Stimulated activated CD4-positive, alpha-beta T cell treated with anti-CD3 and anti-CD28 coated beads, Interleukin-1b, Interleukin-23, amount 100 ng/mL, for 4 hours (primary cell): ENCODE measurements at places on chromosomes 11 and 22.

GRCh38 chr11:131951121-131951520, 580.7 kb downstream of the NTM start:
- no peak for DNase-seq

- no peak for DNase-seq
Measured at GRCh38 chr11:103618528-103618927, 417.9 kb upstream of the DDI1 start.

DNA sequence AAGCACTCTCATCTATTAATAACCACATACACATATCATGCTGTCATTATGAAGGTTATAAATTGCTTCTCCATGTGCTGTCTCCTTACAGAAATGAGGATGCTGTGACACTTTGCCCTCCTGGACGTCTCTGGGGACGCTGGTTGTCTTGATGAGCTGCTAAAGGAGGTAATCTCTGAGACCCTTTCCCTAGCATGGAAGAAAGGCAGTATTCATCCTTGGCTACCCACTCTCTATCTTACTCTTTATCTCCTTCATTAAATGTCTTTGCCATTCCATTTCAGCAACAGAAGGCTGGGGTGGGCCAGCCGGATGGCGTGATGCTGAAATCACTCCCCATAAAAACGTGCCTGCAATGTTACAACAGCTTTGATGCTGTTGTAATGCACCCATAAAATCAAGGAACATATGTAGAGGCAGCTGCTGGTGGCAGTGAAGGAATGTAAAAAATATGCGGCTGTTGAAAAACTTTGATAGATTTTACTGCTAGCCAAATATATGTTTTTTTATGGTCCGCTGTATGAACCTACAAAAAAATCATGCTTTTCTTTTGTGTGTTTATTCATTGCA, 715.1 kb upstream of the API5 start:
- no peak for DNase-seq

DNA sequence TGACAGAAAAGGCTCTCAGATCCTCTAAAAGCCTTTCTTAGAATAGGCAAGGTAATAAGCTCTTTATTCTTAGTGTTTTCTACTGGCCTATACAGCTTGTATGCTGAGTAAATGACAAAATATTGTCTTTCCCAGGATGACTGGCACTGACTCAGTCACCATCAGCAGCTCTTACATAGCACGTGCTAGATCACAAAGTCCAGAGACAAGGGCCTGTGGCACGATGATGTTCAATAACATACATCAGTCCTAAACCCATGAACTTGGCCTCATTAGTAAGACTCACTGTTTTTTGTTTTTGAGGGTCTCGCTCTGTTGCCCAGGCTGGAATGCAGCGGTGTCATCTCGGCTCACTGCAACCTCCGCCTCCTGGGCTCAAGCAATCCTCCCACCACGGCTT, 42.7 kb downstream of the CELF1 start:
- no peak for DNase-seq

GRCh38 chr11:76770642-76771445, 12.3 kb upstream of the TSKU start:
- no peak for DNase-seq

DNA sequence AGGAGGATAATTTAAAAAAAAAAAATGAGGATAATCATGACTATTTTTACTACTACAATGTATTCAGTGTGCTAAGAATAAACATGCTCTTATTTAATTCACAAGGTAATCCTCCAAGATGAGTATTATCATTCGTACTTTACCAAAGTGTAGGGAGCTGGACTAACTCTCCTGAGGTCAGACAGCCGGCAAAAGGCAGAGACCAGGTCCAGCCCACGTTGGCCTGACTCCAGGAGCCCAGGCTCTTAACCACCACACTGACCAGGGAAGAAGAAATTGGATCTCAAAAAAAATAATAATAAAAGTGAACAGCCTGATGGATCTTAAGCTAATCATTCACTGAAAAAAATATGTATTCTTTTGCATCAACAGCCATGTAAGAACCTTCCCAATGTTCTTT, 25.2 kb downstream of the PLAAT3 start:
- no peak for DNase-seq

DNA sequence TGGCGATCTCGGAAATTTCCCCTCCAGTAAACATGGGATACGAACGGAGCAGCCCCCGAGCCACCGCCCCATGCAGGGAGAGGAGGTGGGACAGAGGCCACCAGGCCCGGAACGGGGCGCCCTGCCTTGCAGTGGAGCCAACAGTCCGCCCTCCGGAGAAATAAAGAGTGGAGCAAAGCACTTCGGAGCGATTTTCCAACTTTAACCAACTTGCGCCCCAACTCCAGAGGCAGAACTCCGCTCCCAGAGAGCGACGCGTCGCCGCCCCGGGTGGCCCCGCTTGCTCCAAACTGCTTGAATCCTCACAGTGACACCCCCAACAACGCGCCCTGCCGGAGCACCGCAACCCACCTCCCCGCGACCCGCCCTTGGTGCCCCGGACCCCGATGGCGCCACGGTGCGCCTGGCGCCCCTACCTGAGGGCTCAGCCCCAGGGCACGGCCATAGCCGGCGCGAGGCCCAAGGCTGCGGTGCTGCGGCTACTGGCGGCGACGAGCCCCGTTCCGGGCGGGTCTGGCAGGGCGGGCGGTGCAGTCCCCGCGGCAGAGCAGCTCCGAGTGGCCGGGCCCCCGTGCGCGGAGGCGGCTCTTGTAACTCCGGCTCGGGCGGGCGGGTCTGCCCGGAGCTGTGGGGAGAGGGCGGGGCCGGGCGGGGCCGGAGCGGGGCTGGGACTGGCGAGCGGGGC, at the start of gene AHNAK:
AHNAK (minus strand) TSS at position 563 of the 685 bp plus-strand sequence. CDS start 10,708 bp downstream, outside the sequence.
- DNase-seq, result no peak

- DNase-seq, result no peak
Measured at GRCh38 chr11:66546966-66547661, 411 bp downstream of the ACTN3 start.

DNA sequence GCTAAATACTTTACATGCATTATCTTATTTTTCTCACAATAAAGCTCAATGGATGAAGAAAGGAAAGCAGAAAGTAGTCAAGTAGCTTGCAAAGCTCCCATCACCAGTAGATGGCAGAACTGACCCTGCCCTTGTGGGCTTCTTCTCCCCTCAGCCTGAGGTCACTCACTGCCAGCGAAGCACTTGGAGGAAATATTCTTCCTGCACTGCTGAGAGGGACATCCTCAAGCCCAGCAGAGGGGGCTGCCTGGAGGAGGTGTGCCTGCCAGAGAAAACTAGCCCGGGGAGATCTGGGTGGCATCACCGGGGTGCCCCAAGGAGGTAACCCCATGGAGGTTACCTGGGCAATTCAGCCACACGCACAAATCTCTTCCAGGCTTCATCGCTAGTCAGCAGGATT, 6.6 kb downstream of the APOL4 start:
- peak; percentile 22 for DNase-seq

DNA sequence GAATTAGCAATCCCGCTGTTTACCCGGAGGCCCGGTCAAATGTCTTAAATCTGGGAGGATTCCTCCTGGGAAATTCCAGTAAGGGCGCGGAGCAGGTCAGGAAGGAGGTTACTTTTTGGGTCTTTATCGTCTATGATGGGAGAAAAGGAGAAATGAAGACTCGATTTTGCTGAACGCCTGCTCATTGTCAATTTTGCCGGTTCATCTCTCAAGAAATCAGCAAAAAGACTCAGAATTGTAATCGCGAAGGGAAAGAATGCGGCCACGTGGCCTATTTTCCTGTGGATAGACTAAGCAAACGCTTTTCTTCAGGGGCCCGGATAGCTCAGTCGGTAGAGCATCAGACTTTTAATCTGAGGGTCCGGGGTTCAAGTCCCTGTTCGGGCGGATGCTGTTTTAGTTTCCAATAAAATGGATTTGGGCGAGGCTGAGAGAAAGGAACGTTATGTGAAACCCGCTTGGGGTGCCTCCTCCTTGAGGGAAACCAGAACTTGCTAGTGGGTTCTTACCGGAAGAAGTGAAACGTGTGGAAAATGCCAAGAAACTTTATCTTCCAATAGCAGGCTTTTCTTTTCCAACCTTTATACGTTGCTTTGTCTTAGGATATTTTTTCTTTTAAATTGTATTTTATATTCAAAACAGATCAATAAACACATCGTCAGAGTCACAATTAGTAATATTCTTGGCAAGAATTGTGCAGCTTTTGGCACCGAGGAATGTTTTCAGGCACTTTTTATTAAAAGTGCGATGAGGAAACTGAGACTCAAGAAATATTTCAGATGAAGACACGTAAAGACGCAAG, 45.0 kb downstream of the OR4D9 start:
- peak; percentile 70 for DNase-seq

- DNase-seq, result no peak
Measured at GRCh38 chr11:79259800-79260199, 181.0 kb downstream of the TENM4 start.

GRCh38 chr11:28701760-28702449, 593.7 kb downstream of the METTL15 start:
- DNase-seq, result no peak

GRCh38 chr11:83835423-83835822, 549.3 kb upstream of the CCDC90B start:
- DNase-seq, result no peak

- no peak for DNase-seq
Measured at GRCh38 chr11:11533057-11533456, 88.7 kb downstream of the GALNT18 start.

DNA sequence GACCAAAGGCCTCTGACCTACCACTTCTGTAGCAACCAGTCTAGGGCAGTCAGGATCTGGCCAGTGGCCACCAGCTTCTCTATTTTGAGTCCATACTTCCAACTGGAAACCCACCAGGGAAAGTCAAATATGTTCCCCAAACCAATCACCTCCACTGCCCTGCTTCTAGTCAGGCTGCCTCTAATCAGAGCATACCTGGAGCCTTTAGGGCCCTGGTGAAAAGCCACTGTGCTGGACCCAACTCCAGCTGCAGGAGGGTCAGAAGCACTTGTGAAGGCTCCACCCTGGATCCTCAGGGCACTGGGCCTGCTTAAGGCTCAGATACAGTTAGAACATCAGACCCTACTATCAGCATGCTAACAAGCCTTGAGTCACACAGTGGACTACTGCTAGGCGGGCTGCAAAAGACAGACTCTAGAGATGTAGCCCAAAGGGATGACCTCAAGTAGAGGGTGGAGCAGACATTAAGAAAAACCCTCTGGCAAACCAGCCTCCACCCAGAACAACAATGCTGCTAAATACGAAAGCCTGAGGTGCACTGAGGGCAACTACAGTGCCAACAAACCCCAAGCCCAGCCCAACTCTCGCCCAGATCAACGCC, 69.2 kb downstream of the DGCR2 start:
- no peak for DNase-seq

DNA sequence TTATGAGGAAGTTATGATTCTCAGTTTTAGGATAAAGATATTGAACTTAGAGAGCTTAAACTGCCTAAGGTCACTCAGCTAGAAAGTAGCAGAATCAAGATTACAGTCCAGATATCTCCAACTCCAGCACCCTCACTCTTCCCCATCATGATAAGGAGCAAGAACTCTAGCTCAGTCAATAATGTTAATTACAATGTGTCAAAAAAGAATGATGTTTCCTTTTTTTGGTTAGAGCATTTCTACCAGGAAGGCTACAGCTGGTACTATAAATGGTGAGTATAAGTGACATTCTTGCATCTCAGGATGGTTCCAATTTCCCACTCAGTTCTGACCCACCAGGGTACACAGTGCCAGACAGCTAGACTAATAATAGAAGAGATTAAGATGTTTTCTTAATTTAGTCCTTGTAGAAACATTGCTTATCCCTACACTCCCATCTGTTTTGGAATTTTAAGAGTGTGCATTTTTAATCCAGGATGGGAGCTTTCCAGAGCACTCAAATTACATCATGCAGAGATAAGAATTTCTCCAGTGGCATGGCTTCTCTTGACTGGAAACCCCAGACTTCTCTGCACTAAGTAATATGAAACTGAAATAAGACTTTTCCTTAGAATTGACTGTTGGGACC, 21.6 kb upstream of the BBOX1 start:
- no peak for DNase-seq

GRCh38 chr11:41954034-41954433, 494.6 kb upstream of the LRRC4C start:
- no peak for DNase-seq
